Hematopoietic multipotent progenitor cell treated with erythropoietin and hydrocortisone succinate and interleukin-3 and kit ligand, for 15 days (in vitro differentiated cells): ENCODE measurements at places on chromosomes 5 and 9.

GRCh38 chr5:1226839-1227581 lies 1.8 kb downstream of the SLC6A18 start:
- no peak for DNase-seq

DNA sequence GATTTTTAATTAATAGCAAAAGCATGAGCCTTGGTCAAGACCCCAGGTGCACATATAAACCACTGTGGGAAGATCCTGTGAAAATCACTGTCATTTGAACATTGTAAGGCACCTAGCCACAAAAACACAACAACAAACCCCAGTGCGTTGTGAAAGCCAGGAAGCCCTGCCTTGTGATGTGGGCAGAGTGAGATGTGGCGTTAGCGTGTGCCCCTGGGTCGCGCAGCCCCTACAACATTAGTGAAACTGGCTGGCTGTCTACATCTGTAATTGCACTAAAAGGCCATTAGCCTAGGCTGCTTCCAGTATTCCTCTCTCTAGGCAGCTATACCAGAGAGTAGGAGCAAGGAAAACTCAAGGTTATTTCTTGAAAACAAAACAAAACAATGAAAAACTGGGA lies 21.1 kb upstream of the PDZD2 start:
- DNase-seq: no peak

DNA sequence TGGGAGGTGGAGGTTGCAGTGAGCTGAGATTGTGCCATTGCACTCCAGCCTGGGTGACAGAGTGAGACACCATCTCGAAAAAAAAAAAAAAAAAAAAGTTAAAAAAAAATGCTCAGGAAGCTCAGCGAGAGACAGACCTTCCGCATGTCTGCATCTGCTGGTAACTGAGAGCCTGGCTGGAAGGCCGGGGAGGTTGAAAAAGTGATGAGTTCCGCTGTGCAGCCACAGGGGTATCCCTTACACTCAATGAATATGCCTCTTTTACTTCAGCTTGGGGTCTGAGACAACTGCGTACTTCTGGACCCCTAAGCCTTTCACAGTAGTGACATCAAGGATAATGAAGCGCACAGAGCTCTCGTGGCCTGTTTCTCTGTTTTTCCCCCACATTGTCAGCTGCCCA lies 179.9 kb upstream of the KLF4 start:
- DNase-seq: no peak

DNA sequence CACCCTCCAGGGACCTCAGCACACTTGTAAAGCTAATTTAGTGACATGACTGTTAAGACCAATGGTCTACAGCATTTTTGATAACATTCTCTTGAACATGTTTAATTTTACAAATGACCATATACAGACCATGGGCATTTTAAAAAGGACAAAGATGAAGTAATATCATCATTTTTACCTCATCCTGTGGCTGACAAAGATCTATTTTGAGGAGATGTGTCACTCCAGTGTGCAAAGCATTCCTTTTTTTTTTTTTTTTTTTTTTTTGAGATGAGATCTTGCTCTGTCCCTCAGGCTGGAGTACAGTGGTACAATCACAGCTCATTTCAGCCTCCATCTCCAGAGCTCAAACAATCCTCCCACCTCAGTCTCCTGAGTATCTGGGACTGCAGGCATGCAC lies 118.2 kb upstream of the TBC1D2 start:
- no peak for DNase-seq

DNA sequence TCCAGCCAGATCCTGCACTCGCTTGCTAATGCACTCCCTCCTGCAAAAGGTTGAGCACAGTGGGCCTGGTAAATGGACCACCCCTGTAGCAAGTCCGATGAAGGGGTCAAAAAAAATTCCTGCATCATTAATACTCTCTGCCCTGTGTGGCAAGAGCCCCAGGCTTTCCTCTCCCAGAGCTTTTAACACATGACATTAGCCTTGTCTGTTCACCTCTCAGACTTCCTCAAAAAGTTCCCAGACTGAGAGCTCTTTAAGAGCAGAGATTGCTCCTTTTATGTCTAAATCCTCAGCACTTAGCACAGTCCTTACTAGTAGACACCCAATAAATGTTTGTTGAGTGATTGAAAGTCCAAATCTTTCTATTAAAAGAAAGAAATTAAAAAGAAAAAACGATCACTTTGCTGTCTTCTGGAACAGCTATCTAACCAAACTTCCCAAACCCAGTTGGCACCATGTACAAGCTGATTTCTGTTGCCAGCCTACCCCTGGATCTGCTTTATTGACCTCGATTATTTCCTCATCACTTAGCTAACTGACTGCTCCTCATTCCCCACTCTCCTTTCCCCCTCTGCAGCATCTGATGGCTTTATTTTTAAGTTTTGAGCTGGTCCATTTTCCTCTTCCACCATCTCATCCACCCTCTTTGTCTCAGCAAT lies 209.8 kb downstream of the ENC1 start:
- DNase-seq: no peak

DNA sequence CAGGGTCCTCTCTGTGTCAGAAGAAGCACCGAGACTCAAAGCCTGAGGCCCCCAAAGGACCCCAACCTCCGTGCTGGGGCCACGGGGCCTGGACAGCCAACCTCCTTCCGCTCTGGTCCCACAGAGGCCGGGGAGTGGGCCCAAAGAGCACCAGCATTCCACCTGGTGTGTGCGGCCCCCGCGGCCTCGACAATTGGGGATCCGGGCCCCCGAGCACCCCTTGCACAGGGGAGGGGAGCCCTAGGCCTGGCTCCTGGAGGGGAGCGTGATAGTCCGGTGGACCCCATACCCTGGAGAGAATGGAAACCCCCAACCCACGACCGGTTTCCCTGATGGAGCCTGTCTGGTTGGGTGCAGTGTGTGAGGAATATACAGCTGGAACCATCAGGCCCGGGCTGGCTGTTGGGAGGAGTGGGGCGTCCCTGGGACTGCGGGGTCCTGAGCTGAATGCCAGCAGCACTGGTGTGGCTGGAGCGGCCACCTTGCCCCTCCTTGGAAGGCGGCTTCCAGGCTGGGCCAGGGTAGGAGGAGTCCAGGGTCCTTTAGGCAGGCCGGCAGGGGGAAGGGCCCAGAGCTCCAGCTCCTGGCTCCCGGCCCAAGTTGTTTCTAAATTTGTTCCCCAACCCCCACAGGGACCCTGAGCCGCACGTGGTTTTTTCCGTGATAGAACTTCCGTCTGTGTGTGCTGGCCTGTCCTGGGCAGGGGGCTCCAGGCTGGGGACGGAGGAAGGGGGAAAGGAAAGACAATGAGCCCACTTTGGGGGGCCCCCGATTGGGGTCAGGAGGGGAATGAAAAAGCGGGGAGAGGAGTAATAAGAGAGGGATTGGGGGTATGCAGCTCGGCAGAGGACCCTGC lies 825 bp upstream of the TOR4A start:
- no peak for DNase-seq

GRCh38 chr9:27528886-27529315 lies 713 bp downstream of the MOB3B start:
- peak; percentile 4 for DNase-seq

DNA sequence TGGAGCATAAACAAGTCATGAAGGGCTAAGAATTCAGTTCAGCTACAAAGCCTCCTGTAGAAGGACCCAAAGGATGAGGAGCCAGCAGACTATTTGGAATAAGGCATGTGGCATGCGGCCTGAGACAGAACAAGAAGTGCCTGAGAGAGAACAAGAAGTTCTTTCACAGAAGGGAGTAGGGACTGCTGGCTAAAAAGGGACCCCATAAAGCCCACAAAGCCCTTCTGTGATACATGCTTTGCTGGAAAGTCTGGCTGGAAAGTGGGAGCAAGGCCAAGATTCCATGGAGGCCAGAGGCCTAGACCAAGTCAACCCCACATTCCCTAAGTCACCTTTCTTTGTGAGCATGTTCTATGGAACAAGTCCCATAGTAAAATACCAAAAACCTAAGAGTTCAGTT lies 35.9 kb upstream of the UBAP2 start:
- DNase-seq: no peak

DNA sequence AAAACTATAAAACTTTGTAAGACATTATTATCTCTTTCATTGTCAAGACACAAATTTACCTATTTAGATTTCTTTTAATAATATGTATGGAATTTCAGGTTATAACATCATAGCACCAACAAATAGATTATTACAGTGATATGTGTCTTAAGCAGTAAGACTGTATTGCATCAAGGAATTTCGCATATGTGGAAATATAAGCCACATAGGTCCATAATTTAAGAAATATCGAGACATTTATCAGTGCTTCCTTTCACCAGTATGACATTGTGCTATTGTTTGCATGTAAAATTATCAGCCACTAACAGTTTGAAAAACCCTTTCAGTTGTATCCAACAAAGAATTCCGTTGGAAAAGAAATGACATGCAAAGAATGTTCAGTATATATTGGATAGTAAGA lies 186.7 kb upstream of the RASA1 start:
- DNase-seq: no peak

GRCh38 chr5:84306601-84307000 lies 78.1 kb downstream of the EDIL3 start:
- no peak for DNase-seq
